Stimulated activated CD8-positive, alpha-beta memory T cell treated with anti-CD3 and anti-CD28 coated beads, Interleukin-15, amount 100 ng/mL, for 4 hours (primary cell): ENCODE measurements at places on chromosomes 16 and 17.

GRCh38 chr17:39462631-39463375, 1.5 kb downstream of the CDK12 start:
- DNase-seq = no peak

- DNase-seq = no peak
Observed at GRCh38 chr16:47008174-47008573, 34.7 kb upstream of the DNAJA2 start.

DNA sequence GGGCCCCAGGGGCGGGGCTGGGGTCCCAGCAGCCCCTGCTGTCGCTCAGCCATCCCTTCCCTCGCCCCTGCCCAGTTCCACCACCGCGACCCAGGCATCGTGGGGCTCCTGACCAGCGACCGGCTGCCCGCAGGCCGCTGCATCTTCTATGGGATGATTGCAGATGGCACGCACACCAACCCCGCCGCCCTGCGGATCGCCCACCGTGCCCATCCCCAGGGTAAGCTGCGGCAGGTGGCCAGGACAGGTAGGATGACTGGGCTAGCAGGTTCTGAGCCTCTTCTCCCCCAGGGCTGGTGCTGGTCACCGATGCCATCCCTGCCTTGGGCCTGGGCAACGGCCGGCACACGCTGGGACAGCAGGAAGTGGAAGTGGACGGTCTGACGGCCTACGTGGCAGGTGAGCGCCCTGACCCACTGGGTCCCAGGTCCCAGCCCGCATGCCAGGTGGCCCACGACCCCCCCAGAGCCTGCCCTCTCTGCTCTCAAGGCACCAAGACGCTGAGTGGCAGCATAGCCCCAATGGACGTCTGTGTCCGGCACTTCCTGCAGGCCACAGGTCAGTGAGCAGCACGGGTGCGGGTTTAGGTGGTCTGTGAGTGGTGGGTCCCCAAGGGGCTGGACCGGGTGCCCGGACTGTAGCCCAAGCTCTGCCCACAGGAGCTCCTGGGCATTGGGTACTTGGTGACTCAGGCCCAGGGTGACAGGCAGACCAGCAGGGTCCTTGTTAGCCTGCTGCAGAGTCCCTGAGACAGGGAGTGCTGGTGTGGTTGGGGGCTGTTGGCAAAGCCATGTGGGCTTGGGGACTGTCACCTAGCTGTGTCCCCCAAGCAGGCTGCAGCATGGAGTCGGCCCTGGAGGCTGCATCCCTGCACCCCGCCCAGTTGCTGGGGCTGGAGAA, 2.8 kb downstream of the CEMP1 start:
- DNase-seq = no peak

DNA sequence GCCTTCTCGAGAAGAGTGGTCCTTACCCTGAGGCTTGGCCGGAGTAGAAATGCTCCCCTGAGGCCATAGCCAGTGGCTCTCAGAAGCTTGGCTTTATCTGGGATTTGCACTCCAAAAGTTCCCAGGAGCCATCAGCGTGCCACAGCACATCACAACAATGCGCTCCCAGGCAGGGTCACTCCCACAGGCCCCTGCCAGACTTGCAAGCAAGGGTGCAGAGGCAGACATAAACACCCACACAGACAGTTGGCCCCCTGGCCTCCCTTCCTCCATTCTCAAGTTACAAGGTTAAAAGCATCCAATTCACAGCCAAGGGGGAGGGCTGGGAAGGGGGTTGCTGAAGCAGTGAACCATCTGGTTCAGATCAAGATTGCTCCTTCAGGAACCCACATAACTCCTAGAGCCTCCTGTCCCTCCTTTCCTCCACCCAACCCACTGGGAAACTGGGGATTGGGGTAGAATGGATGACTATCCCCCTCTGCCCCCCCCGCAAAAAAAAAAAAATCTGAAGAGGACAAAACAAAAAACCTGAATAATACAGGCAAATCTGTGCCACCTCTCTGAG, 1.8 kb downstream of the ST3GAL2 start:
- no peak for DNase-seq

DNA sequence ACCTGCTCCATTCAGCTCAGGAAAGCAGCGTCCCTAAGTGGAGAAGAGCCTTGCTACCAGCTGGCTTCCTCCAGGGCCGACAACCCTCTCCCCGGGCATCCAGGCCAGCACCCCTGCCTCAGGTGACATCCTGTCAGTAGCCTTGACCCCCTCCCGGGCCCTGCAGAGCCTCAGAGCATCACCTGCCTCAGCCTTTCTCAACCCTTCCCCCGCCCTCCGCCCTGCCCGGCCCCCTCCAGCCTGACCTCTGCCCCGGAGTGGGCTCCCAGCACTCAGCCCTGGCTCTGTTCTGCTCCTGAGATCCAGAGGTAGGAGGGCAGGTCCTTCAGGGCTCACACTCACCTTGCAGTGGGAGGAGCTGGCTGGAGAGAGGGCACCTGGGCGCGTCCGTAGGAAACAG, 73.8 kb upstream of the METRNL start:
- DNase-seq = no peak

DNA sequence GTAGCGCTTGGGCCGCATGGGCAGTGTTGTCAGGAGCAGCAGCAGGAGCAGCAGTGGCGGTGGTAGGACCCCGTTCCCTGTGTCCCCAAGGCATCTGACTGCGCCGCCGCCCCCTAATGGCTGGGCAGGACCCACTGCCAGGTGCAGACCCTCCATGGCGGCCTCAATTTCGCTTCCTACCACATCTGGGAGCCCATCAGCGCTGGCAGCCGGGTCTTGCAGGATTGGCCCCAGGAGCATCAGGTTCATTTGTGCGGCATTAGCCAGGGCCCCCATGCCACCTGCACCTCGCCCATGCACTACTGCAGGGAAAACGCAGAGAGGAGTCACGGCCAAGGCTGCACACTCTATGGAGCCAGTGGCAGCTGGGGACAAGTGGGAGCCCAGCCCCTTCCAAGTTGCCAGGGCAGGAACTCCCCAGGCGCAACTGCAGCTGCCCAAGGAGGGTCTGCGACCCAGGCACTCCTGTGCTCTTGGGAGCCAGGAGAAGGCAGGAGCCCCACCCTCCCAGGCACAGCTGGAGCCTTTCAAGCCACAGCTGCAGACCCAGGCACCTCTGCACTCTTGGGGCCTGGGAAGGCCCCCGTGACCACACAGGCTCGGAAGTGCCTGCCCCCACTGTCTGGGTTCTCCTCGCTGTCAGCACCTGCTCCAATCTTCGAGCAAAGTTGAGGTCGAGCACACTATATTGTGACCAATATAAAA, 594.2 kb downstream of the KCNJ18 start:
- no peak for DNase-seq

DNA sequence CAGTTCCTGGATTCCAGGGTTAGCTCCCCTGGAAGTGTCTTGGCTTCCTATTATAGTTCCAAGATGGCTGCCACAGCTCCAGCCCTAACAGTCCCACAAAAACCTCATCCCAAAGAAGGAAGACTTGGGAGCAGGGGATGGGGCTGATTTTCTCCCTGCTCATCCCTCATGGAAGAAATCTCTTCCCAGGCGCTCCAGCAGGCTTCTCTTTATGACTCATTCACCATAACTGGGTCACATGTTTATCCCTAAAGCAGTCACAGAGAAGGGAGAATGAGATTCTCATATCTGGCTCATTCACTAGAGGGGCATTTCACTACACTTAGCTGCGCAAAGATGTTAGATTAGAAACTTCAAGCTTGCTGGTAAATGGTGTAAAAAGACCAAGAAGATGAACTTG, 206.5 kb upstream of the IRX3 start:
- no peak for DNase-seq

DNA sequence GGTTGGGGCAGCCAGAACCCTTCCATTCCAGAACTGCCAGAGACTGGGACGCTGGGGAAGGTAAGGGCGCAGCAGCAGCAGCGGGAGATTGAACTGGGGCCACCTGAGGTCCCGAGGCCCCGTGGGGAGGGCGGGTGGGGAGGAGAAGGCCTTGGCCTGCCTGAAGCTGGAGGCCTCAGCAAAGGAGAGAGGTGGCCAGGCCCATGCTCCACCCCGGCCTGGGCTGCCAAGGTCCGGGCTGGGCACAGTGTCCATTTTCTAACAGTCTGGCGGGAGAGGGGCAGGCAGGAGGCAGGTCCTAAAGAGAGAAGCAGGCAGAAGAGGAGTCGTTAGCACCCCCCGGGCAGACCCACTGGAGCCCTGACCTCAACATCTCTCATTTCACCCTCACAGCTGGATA, 1.1 kb upstream of the GDPD3 start:
- DNase-seq = no peak

DNA sequence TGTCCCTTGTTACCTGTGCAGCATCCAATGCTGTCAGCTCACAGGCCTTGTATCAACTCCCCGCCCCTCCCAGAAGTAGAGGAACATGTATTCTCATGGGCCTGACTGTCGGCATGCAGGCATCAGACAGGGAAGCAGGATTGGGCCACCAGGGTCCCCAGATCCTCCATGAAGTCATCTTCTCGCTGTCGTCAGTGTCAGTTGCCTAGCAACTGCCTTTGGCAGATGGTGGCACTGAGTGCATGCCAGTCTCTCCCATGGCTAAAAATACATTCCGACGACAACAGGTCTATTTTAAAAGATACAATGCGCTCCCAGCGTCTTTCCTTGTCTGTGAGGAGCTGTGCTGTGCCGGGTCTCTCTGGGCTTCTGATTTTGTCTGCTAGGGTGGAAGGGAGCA, 36.8 kb upstream of the CES5A start:
- no peak for DNase-seq

DNA sequence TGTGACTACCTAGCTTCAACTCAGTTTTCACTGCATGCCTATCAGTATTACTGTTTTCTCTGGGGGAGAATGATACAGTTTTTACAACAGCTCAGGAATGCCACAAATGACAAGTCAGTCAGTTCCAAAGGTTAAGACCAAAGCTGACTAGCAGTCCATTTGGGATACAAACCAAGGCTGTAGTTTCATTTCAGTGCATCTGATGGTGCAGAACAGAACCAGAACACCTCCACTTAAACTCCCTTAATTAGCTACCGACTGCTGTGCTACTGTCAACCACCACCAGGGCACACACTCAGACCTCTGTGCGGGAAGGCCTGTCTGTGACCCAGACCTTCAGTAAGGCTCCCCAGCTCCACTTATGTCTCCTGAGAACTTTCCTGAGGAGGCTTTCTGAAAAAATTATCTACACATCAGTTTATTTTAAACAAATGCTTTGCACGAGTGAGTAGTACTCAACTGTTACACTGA, 20.4 kb downstream of the NFE2L1 start:
- DNase-seq = no peak

DNA sequence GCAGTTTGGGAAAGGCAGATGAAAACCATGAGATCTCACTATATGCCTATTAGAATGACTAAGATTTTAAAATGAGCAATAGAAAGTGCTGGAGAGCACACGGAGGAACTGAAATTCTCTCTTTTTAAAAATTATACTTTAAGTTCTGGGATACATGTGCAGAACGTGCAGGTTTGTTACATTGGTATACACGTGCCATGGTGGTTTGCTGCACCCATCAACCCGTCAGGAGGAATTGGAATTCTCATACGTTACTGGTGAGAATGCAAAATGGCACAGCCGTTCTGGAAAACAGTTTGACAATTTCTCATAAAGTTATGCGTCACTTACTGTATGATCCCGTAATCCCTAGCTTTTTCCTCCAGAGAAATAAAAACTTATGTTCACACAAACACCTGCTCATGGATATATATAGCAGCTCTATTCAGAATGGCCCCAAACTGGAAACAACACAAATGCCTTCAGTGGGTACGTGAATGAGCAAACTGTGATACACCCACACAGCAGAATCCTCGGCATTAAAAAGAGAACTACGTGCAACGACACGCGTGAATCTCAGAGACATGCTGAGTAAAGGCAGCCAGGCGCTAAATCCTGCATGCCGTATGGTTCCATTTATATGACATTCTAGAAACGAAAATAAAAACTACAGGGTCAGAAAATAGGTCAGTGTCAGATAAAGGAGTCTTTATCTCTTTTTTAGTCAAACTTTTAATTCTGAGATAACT, 11.8 kb downstream of the PIK3R6 start:
- DNase-seq = no peak

DNA sequence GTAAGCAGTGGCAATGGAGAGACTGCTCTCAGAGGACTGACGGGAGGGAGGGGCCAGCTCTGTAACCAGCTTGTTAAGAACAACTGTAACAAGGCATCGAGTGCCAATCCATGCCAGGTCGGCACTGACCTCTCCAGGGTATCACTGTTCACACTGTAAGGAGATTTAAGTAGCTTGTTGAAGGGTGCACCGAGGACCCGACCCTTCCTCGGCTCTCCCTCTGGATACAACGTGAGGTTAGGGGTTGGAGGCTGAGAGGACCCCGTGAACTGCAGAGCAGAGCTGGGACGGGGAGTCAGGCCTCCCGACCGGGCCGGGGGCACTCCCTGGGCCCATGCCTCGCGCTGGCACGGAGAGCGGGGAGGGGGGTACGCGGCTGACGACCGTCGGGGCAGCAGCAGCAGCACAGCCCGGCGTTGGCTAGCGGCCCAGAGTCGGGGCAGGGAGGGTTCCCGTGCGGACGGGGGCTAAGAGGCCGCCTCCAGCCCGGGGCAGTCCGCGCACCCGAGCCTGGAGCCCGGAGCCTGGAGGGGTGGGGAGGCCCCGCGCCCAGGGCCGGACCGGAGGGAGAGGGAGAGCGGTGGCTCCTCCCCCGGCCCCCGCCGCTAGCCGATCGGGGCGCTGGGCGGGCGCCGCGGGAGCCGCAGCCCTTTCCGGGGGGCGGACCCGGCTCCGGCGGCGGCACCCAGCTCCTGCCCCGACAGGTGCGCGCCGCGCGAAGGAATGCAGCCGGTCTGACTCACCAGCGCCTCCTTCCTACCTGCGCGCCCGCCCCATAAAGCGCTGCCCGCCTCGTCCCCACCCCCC, at the start of gene ITGB4:
TSS of gene ITGB4 (plus strand) at position 804 of the 807 bp plus-strand sequence. CDS start 3,245 bp downstream, outside the sequence.
- DNase-seq = peak; percentile 38

GRCh38 chr16:48517493-48517892, 92.5 kb downstream of the N4BP1 start:
- no peak for DNase-seq

GRCh38 chr17:74085434-74085833, 118.0 kb upstream of the RPL38 start:
- DNase-seq = no peak

GRCh38 chr16:66872943-66873684, 7.2 kb upstream of the PDP2 start:
- peak; percentile 77 for DNase-seq

- DNase-seq = no peak
Observed at GRCh38 chr16:81996664-81997509, 14.4 kb downstream of the SDR42E1 start.

- no peak for DNase-seq
Observed at GRCh38 chr17:75819678-75820077, 24.5 kb downstream of the UNC13D start.

DNA sequence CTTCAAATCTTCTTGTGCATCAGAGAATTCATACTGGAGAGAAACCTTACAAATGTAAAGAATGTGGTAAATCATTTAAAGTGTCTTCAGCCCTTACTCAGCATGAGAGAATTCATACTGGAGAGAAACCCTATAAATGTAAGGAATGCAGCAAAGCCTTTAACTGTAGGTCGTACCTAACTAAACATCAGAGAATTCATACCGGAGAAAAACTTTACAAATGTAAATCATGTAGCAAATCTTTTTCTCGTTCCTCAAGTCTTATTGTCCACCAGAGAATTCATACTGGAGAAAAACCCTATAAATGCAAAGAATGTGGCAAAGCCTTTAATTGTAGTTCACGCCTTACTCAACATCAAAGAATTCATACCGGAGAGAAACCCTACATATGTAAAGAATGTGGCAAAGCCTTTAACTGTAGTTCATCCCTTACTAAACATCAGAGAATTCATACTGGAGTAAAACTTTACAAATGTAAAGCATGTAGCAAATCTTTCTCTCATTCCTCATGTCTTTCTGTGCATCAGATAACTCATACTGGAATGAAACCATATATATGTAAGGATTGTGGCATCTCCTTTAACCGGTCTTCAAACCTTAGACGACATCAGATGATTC, 118.5 kb upstream of the ZNF267 start:
- DNase-seq = no peak
